Esophagus squamous epithelium (tissue), 5 donors: ENCODE measurements at places on chromosomes 13 and 19.

GRCh38 chr13:79531542-79532254 lies 50.7 kb downstream of the NDFIP2 start:
- DNase-seq = no peak

DNA sequence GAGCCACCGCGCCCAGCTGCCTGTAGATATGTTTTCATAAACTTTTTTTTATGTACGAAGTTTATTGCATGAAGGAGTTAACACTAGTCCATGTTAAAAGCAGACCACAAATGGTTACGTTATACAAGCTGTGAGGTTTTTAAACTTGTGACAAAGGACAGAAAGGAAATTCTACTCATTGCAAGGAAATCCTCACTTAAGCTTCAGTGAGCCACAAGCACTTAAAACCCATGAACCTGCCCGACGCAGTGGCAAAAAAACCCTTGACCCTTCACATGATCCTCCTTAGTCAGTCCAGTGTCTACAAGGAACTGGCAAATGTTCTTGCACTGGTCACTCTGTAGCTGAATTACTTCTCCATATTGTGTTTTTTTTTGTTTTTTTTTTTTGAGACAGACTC lies 4.2 kb downstream of the MPND start:
- no peak for DNase-seq

DNA sequence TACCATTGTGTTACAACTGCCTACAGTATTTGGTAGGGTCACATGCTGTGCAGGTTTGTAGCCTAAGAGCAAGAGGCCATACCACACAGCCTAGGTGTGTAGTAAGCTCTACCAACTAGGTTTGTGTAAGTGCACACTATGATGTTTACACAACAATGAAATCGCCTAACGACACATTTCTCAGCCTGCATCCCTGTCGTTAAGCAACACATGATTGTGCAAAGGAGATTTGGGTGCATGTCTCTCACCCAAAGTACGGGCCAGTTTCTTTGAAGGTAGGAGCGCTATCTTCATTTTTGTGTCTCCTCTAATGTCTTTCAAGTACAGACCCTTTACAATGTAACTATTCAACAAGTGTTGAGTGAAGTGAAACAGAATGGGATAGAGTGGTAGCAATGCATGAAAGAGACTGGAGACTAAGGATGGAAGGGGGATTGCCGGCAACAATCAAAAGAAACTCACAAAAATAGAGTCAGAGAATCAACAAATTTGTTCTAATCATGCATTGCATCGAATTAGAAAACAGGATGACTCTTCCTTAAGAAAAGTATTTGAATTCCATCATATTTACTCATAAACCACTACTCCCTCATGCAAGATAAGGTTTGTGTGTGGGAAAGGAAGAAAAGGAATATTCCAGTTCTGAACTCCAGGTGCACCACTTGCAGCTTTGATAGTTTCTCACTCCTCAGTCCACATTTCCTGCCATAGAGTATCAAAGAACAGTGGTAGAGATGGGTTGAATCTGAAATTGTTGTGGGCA lies 60.2 kb upstream of the TNFRSF19 start:
- DNase-seq = no peak

- DNase-seq = no peak
Measured at GRCh38 chr13:60148918-60149317, 14.8 kb downstream of the DIAPH3 start.

DNA sequence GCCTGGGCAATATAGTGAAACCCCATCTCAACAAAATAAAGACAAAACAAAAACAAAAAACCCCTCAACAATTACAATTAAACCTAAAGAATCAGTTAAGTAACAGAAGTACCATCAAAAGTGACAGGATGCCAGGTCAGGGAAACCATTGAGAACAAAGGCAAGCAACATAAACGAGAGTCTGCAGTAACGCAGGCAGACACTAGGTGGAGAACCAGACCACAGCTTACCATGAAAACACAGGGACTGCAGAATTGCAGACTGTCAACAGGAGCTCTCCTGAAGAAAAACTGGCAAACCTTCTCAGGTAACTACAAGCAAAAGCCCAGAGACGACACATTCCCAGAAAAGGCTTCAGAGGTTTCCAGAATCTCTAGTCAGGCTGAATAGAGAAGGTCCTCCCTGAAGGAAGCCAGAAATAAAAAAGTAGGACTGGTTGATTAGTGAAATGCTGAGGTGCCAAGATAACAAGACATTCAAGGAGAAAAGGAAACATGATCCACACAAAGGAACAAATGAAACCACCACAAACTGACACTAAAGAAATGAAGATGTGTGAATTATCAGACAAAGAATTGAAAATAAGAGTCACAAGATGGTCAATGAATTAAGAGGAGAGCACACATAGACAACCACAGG lies 2.2 kb upstream of the ZNF665 start:
- no peak for DNase-seq

DNA sequence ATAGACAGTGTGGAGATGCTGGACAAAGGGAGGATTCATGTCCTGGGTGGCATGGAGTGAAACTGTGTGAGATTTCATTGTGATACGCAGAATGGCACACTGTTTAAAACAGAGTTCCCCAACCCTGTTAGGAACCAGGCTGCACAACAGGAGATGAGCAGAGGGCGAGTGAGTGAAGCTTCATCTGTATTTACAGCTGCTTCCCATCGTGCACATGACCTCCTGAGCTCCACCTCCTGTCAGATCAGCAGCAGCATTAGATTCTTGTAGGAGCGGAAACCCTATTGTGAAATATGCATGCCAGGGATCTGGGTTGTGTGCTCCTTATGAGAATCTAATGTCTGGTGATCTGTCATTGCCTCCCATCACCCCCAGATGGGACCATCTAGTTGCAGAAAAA lies 72.5 kb downstream of the RAP2A start:
- no peak for DNase-seq

DNA sequence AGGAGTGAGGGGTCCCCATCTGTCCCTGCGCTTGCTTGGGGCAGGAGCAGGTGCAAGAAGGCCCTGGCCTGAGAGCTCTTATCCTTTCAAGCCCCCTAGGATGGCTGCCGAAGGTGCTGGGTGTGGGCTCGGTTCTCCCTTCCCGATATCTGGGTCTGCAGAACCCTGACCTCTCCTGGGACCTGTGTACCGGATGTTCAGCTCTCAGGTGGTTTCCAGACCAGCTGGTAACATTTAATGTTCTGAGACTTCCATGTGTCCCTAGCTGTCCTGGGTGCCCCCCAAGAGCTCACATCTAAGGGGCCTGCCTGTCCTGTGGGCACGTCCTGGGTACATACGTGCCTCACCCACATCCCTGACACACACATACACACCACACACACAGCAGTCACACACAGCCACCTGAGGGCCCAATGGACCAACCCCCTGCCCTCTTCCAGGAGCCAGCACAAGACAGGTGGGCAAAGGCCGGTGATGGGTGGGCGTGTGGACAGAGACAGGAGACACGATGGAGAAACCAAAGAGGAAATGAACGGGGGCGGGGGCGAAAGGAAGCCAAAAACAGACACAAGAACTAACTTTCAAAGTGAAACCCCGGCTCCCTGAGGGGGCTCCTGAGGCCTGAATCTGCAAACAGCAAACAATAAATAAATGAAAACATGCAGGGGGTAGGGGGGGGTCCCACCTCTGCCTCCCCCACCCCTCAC lies 124.3 kb downstream of the PTPRS start:
- no peak for DNase-seq

- no peak for DNase-seq
Measured at GRCh38 chr13:23678795-23679194, 108.6 kb downstream of the TNFRSF19 start.

DNA sequence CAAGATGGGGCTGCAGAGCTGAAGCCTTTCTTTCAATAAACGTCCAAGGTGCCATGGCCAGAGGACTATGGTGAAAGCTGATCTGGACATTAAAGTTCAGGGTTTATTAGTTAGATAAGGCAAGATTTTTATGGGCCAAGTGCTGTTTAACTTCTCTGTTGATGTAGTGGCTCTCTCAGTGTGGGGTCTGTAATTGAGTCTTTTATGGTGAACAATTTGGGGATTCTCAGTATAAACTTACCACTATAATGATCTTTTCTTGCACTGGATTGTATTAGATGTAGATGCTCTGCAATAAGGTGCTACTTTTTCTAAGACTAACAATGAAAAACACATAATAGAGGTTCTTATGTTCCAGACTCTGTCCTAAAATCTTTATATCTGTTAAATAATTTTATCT lies 190.1 kb upstream of the KLF12 start:
- no peak for DNase-seq

DNA sequence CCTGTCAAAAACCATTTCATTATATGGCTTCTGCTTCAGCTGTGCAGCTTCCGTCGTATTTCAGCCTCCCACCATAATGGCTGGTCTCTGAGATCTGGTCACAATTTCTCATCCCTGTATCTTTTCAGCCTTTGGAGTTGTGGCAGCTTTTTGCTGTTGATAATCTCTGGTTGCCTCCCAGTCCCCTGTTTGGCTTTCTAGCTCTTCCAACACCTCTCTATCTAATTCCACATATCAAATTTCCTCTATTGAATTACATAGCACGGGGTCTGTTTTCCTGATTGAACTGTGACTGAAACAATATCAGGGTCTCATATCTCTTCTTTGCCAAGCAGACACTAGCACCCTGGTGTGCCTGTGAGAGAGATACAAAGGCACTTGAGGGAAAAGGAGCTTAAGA lies 222.1 kb upstream of the OBI1 start:
- DNase-seq = no peak

DNA sequence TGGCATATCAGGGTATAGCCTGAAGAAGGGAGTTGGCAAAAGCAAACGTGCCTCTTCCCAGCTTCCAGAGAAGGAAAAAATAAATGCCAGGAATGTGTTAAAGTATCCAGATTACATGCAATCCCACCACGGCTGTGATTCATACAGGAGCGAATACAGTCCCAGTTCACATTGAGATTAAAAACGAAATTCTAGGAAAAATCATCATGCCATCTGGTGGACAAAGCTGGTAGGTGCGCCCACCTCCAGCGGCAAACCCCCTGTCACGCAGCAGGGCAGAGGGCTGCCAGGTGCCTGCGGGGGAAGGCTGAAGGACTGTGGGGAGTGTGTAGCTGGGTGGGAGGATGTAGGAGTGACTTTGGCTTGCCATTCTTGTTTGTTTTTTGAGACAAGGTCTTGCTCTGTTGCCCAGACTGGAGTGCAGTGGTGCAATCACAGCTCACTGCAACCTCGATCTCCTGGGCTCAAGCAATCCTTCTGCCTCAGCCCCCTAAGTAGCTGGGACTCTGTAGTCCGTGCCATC lies 6.4 kb upstream of the DMWD start:
- no peak for DNase-seq

GRCh38 chr13:41468631-41469030 lies 11.3 kb downstream of the RGCC start:
- no peak for DNase-seq

- DNase-seq = no peak
Measured at GRCh38 chr13:21639561-21639960, 31.3 kb upstream of the FGF9 start.

DNA sequence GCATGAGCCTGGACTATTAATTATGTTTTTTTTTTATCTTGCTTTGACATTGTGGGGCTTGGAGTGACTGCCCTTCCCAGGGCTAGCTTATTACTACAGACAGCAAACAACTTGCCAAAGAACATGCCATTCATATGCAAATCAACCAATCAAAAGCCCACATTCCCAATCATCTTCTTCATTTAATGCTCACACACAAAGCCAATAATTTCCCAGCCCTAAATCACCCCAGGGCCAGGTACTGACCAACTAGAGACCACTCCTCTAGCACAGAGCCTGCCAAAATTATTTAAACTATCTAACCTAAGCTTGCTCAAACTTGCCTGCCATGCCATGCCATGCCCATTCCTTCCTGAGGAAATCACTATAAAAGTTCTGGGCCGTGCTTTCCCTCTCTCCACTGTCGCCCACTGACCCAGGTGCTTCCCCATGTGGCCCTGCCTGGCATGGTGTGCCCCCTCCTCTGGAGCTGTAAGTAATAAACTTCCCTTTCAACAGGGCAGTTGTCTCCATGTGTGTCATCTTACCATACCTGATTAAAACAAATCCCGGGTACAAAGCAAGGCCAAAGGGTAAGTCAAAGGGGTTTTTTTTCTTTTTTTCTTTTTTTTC lies 15.7 kb downstream of the PBX4 start:
- DNase-seq = no peak

DNA sequence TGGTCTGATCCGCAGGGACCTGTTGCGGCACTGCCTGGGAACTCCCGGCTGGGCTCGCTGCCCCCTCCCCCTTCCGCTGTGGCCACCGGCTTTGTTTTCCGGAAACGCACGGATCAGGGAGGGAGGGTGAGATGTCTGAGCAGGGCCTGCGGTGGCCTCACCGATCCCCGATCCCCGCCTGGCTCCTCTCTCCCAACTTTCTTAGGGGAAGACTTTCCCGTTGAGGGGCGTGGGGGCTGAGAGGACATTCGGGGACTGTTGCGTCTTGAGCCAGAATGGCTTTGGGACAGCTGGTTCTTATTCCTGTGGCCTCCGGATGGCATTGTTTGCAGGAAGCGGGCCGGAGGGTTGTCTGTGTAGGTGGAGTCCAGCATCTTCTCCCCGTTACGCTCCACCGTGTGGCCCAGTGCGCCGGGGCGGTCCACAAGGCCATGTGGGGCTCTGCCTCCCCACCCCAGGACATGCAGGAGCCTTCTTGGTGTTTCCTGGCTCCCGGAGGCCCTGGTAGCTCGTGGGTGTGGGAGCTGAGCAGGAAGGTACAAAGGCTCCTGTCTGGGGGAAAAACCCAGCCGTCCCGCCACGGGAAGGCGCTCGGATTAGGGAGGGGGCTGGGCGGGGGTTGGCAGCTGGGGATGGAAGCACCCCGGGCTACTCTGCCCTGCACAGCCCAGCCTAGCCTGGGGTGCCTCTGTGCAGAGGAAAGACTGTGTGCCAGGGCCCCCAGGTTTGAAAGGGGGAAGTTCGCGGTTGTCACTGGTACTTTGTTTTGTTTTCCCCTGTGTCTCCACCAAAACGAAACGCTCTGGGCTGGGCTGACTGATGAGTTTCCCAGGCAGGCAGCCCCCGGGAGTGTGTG lies 1.3 kb downstream of the CSNK1G2 start:
- DNase-seq = peak; percentile 37
